ENCODE measurements at places on chromosomes 13 and 19.

GRCh38 chr13:38308736-38309135 lies 40.9 kb upstream of the UFM1 start:
- H3K36me3 ChIP-seq, result no peaks in the 10 kb centered on the region
- H3K4me3 ChIP-seq, result no peak overlapping the region
- H3K27me3 ChIP-seq, result no peaks in the 10 kb centered on the region
- no peak overlapping the region for H3K27ac ChIP-seq
- DNase-seq, result no peak
- no peaks in the 10 kb centered on the region for H3K4me1 ChIP-seq

DNA sequence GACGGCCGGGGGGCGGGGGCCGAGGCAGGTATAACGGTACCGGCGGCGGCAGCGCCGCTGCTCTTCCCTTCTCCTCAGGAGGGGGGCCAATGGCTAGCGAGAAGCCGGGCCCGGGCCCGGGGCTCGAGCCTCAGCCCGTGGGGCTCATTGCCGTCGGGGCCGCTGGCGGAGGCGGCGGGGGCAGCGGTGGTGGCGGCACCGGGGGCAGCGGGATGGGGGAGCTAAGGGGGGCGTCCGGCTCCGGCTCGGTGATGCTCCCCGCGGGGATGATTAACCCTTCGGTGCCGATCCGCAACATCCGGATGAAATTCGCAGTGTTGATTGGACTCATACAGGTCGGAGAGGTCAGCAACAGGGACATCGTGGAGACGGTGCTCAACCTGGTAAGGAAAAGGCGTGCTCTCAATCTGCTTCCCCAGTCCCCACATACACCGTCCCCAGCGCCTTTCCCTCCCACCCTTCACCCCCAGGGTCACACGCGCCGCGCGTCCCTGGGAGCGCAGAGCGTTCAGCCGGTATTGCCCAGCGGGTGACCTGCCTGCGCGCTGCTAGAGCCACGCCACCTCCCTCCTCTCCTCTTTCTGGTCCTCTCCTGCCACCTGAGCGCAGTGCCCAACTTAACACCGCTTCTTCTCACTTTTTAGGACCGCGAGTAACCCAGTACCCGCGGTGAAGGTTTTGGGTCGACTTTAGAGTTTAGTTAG lies 814 bp downstream of the NBEA start:
- DNase-seq, result peak; percentile 77
- peak overlapping the region; percentile 87 for H3K27ac ChIP-seq
- H3K4me1 ChIP-seq, result peaks cover 9% of the 10 kb centered on the region
- no peaks in the 10 kb centered on the region for H3K36me3 ChIP-seq
- H3K4me3 ChIP-seq, result peak overlapping the region; percentile 79
- H3K27me3 ChIP-seq, result peaks cover 30% of the 10 kb centered on the region

- no peak overlapping the region for H3K4me3 ChIP-seq
- H3K4me1 ChIP-seq, result peaks cover 39% of the 10 kb centered on the region
- peak; percentile 90 for DNase-seq
- H3K27me3 ChIP-seq, result no peaks in the 10 kb centered on the region
Observed at GRCh38 chr19:11324079-11324661, 15.3 kb downstream of the RAB3D start.

- H3K36me3 ChIP-seq, result no peaks in the 10 kb centered on the region
- H3K27ac ChIP-seq, result no peak overlapping the region
- DNase-seq, result no peak
- no peaks in the 10 kb centered on the region for H3K27me3 ChIP-seq
- H3K4me3 ChIP-seq, result no peak overlapping the region
Observed at GRCh38 chr13:108680011-108680410, 50.6 kb downstream of the MYO16 start.

DNA sequence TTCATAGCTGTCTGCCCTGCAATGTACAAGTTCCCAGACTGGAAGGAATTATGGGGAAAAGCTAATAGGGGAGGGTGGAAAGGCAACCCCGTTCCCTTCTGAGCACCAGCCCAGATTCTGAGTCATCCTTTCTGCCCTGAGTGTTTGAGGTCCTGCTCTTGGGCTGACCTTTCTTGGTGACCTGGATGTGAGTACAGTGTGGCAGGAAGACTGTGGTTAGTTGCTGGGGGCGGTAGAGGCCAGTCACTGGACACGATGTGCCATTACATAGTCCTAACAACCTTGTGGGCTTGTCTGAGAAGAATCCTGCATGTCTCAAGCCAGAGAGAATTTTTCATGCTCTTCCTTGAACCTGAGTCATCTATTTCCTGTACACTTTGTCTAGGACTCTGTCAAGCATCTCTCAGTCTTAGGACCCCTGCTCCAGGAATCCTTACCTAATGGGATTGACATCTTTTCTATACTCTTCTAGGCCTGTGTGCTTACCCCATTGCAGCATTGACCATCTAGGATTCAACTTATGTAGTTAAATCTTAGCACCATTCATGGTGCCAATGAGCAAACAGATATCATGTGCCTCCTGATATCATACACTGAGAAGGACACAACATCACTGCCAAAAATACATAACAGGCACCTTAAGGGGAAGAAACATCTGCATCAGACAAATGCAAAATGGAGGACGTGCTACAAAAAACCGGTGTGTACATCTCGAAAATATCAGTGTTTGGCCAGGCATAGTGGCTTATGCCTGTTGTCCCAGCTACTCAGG lies 8.1 kb upstream of the ANGPTL4 start:
- peaks cover 18% of the 10 kb centered on the region for H3K4me1 ChIP-seq
- DNase-seq, result no peak
- no peaks in the 10 kb centered on the region for H3K27me3 ChIP-seq
- no peaks in the 10 kb centered on the region for H3K36me3 ChIP-seq

GRCh38 chr13:75220861-75221260 lies 261.1 kb downstream of the TBC1D4 start:
- no peaks in the 10 kb centered on the region for H3K27me3 ChIP-seq
- no peak overlapping the region for H3K27ac ChIP-seq
- H3K4me1 ChIP-seq, result peaks cover 11% of the 10 kb centered on the region
- no peak for DNase-seq
- H3K36me3 ChIP-seq, result no peaks in the 10 kb centered on the region
- no peak overlapping the region for H3K4me3 ChIP-seq

- no peaks in the 10 kb centered on the region for H3K4me1 ChIP-seq
- H3K4me3 ChIP-seq, result no peak overlapping the region
- H3K27ac ChIP-seq, result no peak overlapping the region
- DNase-seq, result no peak
Observed at GRCh38 chr19:32178956-32179355, 166.5 kb upstream of the ZNF507 start.

GRCh38 chr19:50723069-50723468 lies at the start of gene CLEC11A:
CLEC11A (plus strand) TSS chr19:50723364; CDS start chr19:50723526, 162 bp downstream.
- H3K36me3 ChIP-seq, result no peaks in the 10 kb centered on the region
- H3K4me1 ChIP-seq, result peaks cover 52% of the 10 kb centered on the region
- no peak for DNase-seq
- H3K27ac ChIP-seq, result peak within 1 kb of the TSS; percentile 69
- H3K4me3 ChIP-seq, result peak within 1 kb of the TSS; percentile 44

- DNase-seq, result peak; percentile 88
- peaks cover 89% of the 10 kb centered on the region for H3K36me3 ChIP-seq
- H3K27me3 ChIP-seq, result no peaks in the 10 kb centered on the region
- H3K4me1 ChIP-seq, result peaks cover 8% of the 10 kb centered on the region
- no peak overlapping the region for H3K4me3 ChIP-seq
- no peak overlapping the region for H3K27ac ChIP-seq
Observed at GRCh38 chr19:44657211-44657921, 13.7 kb downstream of the PVR start.

DNA sequence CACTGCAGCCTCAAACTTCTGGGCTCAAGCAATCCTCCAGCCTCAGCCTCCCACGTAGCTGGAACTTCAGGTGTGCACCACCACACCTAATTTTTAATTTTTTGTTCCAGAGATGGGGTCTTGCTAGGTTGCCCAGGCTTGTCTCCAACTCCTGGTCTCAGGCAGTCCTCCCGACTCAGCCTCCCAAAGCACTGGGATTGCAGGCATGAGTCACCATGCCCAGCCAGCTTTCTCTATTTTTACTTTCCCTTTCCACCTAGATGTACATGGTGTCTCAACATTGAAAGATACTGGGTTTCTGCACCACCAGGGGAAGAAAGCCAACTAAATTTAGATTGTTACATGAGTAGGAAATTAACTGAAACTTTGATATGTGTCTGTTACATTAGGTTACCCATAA lies 13.8 kb upstream of the ZNF846 start:
- H3K4me3 ChIP-seq, result no peak overlapping the region
- H3K27ac ChIP-seq, result no peak overlapping the region
- DNase-seq, result no peak
- H3K36me3 ChIP-seq, result no peaks in the 10 kb centered on the region
- H3K27me3 ChIP-seq, result no peaks in the 10 kb centered on the region
- peaks cover 17% of the 10 kb centered on the region for H3K4me1 ChIP-seq

GRCh38 chr13:109209526-109209925 lies 576.9 kb downstream of the IRS2 start:
- no peak for DNase-seq
- H3K27me3 ChIP-seq, result no peaks in the 10 kb centered on the region
- no peaks in the 10 kb centered on the region for H3K36me3 ChIP-seq

DNA sequence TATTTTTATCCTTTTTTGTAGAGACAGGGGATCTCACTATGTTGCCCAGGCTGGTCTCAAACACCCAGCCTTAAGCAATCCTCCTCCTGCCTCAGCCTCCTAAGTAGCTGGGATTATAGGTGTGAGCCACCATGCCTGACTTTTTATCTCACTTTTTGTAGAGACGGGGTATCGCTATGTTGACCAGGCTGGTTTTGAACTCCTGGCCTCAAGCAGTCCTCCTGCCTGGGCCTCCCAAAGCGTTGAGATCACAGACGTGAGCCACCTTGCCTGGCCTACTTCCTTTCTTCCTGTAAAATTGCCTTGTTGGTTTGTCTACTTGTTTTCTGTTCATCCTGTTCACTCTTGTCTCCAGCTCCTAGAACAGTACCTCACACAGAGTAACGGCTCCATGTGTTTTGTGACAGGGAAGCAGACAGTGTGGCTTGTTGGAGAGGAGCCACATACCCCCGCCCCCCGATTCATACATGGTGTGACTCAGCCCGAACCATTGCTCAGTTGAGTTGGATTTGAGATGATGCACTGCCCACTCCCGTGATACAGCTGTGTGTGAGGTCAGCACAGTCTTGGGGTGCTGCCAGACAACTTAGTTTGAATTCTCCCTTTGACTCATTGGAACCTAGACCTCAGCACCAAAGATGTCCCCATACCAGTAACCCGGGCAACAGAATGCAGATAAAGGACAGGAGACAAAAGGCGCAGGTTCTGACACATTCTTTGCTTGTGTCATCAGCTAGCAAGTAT lies 34.2 kb downstream of the GPR42 start:
- H3K27me3 ChIP-seq, result no peaks in the 10 kb centered on the region
- DNase-seq, result no peak
- H3K27ac ChIP-seq, result no peak overlapping the region
- no peak overlapping the region for H3K4me3 ChIP-seq
- H3K4me1 ChIP-seq, result peaks cover 9% of the 10 kb centered on the region
- H3K36me3 ChIP-seq, result no peaks in the 10 kb centered on the region

DNA sequence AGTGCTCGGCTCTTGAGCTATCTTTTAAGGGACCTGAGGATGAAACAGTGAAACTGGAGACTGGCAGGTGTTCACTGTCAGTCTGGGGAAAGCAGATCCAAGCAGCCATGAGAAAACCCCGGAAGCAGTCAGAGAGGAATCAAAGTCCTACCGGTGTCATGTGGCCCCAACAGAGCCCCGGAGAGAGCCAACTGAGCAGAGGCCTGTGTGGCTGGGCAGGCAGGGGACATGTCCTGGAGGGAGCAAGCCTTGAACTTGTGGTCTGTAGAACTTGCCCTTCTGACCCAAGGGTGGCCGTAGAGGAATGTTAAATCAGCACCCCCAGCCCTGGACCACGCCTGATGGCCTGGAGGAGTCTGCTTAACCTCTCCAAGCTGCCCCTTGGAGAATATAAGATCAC lies 113.7 kb upstream of the ZNF507 start:
- no peaks in the 10 kb centered on the region for H3K36me3 ChIP-seq
- H3K4me3 ChIP-seq, result no peak overlapping the region

- H3K27me3 ChIP-seq, result no peaks in the 10 kb centered on the region
- H3K4me3 ChIP-seq, result no peak overlapping the region
- H3K27ac ChIP-seq, result no peak overlapping the region
- no peaks in the 10 kb centered on the region for H3K4me1 ChIP-seq
- DNase-seq, result no peak
- H3K36me3 ChIP-seq, result peaks cover 19% of the 10 kb centered on the region
Observed at GRCh38 chr19:48926909-48927308, 6.6 kb upstream of the DHDH start.

DNA sequence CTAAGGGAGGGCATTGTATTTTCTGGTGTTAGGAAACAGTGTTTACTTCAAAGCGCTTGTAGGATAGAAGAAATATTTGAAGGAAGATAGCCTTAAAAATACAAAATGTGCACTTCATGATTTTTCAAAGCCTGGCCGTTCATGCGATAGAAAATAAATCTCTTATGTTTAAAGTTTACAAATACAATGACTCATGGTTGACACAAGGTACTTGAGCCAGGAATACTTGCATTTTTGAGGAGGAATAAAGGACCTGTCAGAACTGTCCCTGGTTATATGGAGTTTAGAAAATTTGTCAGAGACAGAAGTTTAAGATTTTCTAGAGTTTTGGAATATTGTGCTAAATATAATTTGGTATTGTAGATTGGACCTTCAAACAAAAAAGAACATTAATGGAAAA lies 1223.2 kb upstream of the SLC10A2 start:
- no peaks in the 10 kb centered on the region for H3K27me3 ChIP-seq
- no peak for DNase-seq
- H3K4me3 ChIP-seq, result no peak overlapping the region
- H3K27ac ChIP-seq, result no peak overlapping the region
- H3K4me1 ChIP-seq, result no peaks in the 10 kb centered on the region
- no peaks in the 10 kb centered on the region for H3K36me3 ChIP-seq

- peak overlapping the region; percentile 97 for H3K4me3 ChIP-seq
- H3K36me3 ChIP-seq, result no peaks in the 10 kb centered on the region
- H3K27me3 ChIP-seq, result no peaks in the 10 kb centered on the region
- DNase-seq, result no peak
Observed at GRCh38 chr19:39434123-39435076, 1.3 kb downstream of the RPS16 start.

DNA sequence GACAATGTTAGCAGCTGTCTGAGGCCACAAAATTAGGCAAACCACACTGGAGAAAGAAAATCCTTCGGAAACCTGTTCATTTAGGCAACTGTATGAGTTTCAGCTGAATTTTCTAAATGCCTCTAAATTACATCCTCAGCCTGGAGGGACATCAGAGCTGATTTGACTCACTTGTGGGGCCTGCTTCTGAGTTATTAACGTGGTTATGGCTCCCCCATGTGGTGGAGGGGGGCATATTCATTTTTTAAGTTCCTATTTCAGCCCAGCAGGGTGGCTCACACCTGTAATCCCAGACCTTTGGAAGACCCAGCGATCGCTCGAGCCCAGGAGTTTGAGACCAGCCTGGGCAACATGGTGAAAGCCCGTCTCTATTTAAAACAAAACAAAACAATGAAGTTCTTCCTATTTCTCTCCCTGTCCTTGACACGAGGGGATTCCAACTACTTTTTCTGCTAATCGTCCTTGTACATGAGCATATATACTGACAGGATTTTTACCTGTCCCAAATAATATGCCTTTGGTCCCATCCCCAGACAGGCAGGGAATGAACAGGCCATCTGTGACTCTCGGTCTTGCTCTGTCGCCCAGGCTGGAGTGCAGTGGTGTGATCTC lies 31.5 kb upstream of the HIF3A start:
- H3K4me3 ChIP-seq, result no peak overlapping the region
- no peaks in the 10 kb centered on the region for H3K36me3 ChIP-seq
- no peak for DNase-seq
- H3K27ac ChIP-seq, result no peak overlapping the region

GRCh38 chr19:34232566-34233481 lies 21.5 kb upstream of the GARRE1 start:
- no peak for DNase-seq
- H3K4me1 ChIP-seq, result peaks cover 3% of the 10 kb centered on the region
- H3K36me3 ChIP-seq, result peaks cover 39% of the 10 kb centered on the region
- H3K4me3 ChIP-seq, result no peak overlapping the region

All from spleen (tissue), 13 donors.